MG63 (cell line): ENCODE measurements at places on chromosomes 16 and 17. TPM values are rescaled to one million over a fixed set of nuclear protein-coding genes. Genes with fewer than 3 reads are reported as not detected.

GRCh38 chr17:73343168-73343634 is 31.4 kb upstream of the CDC42EP4 start:
- peak; percentile 16 for DNase-seq

Gene CLEC18B
- not detected in 2 replicates for total RNA-seq

Gene NEUROD2
- not detected in 2 replicates for total RNA-seq

DNA sequence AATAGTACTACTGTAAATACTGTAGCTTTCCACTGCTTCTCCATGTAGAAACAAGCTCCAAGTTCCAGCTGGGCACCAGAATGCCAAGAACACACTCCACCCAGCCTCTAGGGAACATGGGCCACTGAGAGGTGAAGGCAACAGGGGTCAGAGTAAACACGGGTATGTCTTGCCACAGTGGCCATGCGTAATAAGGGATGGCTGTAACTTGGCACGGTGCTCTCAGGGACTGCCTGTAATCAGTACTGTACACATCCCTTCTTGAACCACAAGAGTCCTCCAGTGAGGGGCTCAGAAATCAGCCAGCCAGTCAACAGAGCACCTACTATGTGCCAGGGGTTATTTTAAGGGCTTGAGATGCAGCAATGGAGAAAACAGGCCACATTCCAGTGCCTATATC is 10.8 kb downstream of the LRRC59 start:
- DNase-seq = no peak

DNA sequence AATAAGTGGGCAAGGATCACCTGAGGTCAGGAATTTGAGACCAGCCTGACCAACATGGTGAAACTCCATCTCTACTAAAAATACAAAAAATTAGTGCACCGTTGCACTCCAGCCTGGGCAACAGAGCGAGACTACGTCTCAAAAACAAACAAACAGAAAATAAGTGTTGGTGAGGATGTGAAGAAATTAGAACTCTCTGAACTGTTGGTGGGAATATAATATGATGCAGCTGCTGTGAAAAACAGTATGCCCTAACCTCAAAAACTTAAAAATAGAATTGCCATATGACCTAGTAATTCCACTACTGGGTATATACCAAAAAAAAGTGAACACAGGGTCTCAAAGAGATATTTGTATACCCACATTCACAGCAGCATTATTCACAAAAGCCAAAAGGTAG is 26.1 kb downstream of the GLG1 start:
- DNase-seq = no peak

DNA sequence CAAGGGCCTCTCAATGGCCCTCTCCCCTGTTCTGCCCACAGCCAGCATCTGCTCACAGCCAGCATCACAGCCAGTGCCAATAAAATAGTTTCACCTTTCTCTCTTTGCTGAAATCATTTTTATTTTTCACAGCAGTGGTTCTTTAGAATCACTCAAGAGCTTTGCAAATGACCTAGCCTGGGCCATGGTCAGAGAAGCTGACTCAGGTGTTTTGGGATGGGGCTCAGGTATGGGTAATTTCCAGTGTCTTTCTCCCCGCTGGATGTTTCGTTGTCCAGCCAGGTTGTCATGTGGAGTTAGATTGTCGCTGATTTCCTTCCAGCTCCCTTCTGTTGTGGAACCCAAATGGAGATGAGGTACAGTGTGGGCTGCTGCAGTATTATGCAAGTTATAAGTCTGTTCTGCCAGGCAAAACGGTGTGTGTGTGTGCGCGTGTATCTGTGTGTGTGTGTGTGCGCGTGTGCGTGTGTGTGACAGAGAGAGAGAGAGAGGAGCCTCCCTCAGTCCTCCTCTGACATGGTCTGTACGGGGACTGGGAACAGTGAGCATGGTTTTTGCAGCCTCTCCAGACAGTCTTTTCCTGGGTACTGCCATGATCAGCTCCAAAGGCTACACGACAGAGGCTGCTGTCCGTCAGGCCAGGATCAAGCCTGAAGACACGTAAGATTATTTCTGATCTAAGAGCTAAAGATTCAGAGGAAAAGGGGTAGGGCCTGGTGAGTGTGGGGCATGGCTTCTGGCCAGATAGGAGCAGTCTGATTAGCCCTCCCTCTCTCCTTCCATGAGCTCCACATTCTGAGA is 1.4 kb upstream of the PMP22 start:
- no peak for DNase-seq

DNA sequence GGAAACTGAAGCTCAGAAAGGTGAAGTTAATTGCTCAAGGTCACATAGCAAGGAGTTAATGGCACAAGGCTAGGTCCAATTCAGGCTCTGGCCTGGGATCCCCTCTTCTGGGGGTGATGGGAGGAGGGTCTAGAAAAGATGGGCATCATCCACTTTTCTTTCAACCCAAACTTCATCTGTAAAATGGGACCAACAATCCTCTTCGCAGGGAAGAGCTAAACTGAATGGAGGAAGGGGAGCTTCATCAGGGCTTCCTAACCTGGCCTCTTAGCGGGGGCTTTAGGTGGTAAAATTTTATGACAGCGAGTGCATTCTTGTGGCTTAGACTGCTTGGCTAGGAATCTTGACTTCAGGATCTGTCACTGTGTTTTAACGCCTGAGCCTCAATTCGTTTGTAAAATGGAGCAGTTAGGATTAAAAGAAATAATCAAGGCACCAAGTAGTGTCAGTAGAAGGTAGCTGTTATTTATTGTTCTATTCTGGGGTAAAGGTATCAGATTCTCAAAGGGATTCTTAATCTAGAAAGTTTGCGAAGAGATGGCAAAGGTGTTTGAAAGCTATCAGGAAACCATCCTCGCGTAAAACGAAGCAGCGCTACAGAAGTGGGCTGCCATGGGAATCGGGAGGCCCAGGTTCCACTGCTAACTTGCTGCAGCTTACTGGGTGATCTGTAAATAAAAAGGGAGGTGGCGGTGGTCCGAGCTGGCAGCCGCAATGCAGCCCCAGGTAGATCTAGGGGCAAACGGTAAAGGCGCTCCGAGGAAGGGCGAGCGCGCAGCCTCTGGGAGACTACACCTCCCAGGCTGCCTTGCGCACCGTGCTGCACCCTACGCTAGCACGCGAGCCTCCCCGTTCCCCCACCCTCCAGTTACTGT is 1.5 kb upstream of the SRCAP start:
- DNase-seq = peak; percentile 99
